Breast epithelium (tissue), 4 donors: ENCODE measurements at places on chromosomes 1 and 21. TPM values are rescaled to one million over a fixed set of nuclear protein-coding genes. Genes with fewer than 3 reads are reported as not detected.

EVA1B gene
- 129 TPM for total RNA-seq

DNA sequence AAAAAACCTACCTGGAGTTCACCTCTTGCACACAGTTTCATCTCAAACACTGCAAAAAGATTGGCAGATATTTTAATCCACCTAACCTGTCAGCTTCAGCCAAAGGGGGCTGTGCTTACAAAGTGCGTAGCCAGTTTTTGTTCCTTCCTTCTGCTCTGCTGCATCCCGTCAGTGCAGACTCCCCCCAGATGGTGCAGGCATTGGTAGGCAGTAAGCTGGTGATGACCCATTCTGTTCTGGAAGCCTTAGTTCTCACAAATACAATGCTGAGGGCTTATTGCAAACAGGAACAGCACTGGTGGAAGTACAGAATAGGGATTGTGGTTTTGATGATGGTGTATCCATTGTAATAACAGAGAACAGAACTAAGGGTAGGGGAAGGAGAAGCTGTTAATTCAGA, 239.5 kb downstream of the RYR2 start:
- no peaks in the 10 kb centered on the region for H3K4me1 ChIP-seq
- H3K4me3 ChIP-seq, result no peak overlapping the region
- H3K27ac ChIP-seq, result no peak overlapping the region
- H3K27me3 ChIP-seq, result no peaks in the 10 kb centered on the region
- H3K36me3 ChIP-seq, result no peaks in the 10 kb centered on the region

GRCh38 chr1:92442351-92442750, 44.4 kb downstream of the GFI1 start:
- H3K4me1 ChIP-seq, result no peaks in the 10 kb centered on the region

DNA sequence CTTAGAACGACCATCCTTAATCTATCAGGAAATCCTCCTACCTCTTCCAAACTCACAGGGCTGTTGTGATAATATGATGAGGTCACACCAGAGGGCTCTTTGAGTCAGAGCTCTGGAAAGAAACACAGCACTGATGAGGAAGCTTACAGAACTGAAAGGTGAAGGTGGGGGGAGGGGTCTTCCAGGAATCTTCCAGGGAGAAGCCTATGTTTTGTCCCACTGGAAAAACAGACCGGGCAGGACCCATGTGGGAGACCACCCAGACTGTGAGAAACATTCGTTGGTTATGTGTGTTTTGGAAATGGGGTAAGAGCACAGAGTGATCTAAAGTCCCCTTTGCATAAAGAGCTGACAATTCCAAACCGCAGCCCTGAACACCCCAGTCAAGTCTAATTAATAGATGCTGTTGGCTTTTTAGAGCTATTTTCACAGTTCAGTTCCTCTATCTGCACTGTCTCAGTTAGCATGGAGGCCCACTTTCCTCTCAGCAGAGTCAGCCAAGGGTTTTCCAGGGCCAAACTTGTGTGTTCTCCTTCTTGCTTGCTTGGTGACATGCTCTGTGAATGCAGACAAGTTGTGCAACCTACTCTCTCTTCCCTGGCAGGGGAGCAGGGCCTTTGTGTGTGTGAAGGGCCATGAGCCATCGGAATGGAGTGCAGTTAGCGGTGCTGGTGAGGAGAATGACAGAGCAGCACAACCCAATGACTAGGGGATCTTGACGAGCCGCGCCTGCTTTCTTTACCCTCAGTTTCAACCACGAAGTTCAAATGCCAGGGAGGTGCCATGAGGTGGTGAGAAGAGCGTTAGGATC, 12.3 kb downstream of the PHLDA3 start:
- no peaks in the 10 kb centered on the region for H3K27me3 ChIP-seq
- no peak overlapping the region for H3K4me3 ChIP-seq
- DNase-seq, result peak; percentile 83
- peak overlapping the region; percentile 80 for H3K27ac ChIP-seq
- H3K4me1 ChIP-seq, result peaks cover 22% of the 10 kb centered on the region

DNA sequence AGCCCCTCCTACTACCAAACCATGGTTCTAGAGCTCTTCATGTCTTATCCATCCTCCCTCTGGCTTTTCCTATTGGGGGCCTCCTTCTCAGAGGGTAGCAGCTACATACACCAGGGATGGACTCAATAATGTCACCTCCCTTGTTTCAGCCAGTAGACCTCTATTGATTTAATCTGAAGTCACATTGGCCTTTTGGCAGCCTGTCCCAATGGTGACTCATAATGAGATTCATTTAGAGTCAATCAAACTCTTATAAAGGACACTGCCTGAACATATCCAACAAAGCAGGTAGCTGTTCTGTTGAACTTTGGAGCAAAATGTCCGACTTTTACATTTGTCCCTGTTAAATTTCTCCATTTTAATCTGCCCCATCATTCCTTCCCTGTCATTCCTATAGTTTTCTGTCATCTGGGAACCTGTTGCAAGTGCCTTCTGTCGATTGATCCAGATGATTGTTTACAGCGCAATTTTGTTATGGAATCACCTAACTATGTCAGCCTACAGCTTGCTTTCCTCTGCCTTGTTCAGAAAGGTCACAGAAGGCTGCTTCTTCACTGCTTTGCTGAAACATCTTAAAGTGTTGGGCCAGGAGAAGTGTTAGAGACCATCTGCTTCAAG, 105.9 kb downstream of the ETS2 start:
- H3K36me3 ChIP-seq, result no peaks in the 10 kb centered on the region
- H3K4me3 ChIP-seq, result no peak overlapping the region
- peaks cover 22% of the 10 kb centered on the region for H3K4me1 ChIP-seq
- H3K27me3 ChIP-seq, result no peaks in the 10 kb centered on the region
- H3K27ac ChIP-seq, result peak overlapping the region; percentile 87
- no peak for DNase-seq

DNA sequence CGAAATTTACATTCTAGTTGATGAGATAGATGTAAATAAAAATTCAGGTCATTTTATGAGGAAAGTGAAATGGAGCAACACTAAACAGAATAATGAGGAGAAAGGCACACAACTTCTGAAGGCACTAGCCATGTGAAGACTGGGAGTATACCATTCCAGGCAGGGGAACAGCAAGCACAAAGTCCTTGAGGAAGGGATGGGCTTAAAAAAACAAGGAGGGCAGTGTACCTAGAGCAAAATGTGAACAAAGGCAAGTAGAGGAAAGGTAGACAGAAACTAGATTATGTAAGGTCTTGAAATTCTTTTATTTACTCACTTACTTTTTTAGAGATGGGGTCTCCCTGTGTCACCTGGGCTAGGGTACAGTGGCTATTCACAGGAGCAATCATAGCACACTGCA, 54.1 kb upstream of the LRIG2 start:
- no peaks in the 10 kb centered on the region for H3K4me1 ChIP-seq
- H3K27me3 ChIP-seq, result no peaks in the 10 kb centered on the region
- no peaks in the 10 kb centered on the region for H3K36me3 ChIP-seq
- no peak for DNase-seq
- no peak overlapping the region for H3K4me3 ChIP-seq
- H3K27ac ChIP-seq, result no peak overlapping the region

DNA sequence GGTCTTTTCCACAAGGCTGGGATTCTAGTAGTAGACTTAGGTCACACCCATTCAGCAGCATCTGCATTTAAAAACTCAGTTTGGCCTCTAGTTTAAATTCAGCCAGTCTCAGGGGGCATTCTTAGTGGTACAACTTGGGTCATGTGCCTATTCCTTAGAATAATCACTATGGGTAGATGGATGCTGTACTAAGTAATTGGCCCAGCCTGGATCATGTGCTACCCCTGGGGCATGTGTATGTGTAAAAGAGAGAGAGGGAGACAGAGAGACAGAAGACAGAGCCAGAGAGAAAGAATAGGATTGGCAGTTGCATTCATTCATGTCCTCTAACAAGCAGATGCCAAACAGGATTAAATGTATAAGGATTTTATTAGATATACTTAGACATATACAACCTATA, 13.6 kb upstream of the SYT14 start:
- H3K27ac ChIP-seq, result no peak overlapping the region
- no peaks in the 10 kb centered on the region for H3K4me1 ChIP-seq
- H3K27me3 ChIP-seq, result no peaks in the 10 kb centered on the region
- no peaks in the 10 kb centered on the region for H3K36me3 ChIP-seq
- no peak for DNase-seq

GRCh38 chr1:234597894-234598293, 12.1 kb downstream of the IRF2BP2 start:
- H3K36me3 ChIP-seq, result no peaks in the 10 kb centered on the region
- H3K4me1 ChIP-seq, result peaks cover 16% of the 10 kb centered on the region
- no peaks in the 10 kb centered on the region for H3K27me3 ChIP-seq
- DNase-seq, result no peak
- H3K4me3 ChIP-seq, result no peak overlapping the region

- H3K27ac ChIP-seq, result no peak overlapping the region
- no peaks in the 10 kb centered on the region for H3K36me3 ChIP-seq
- no peaks in the 10 kb centered on the region for H3K27me3 ChIP-seq
- no peak overlapping the region for H3K4me3 ChIP-seq
- DNase-seq, result peak; percentile 73
Measured at GRCh38 chr1:39091845-39092645, 65.9 kb downstream of the NDUFS5 start.

GRCh38 chr1:214946615-214947014, 135.9 kb upstream of the KCNK2 start:
- H3K4me3 ChIP-seq, result no peak overlapping the region
- H3K36me3 ChIP-seq, result no peaks in the 10 kb centered on the region
- H3K27ac ChIP-seq, result no peak overlapping the region
- H3K27me3 ChIP-seq, result no peaks in the 10 kb centered on the region
- no peaks in the 10 kb centered on the region for H3K4me1 ChIP-seq
- no peak for DNase-seq

GRCh38 chr1:2087766-2088165, 37.6 kb downstream of the PRKCZ start:
- no peaks in the 10 kb centered on the region for H3K36me3 ChIP-seq
- H3K27ac ChIP-seq, result no peak overlapping the region
- H3K27me3 ChIP-seq, result no peaks in the 10 kb centered on the region
- no peak overlapping the region for H3K4me3 ChIP-seq
- DNase-seq, result no peak

- H3K27ac ChIP-seq, result no peak overlapping the region
- no peak for DNase-seq
- H3K27me3 ChIP-seq, result no peaks in the 10 kb centered on the region
- no peaks in the 10 kb centered on the region for H3K36me3 ChIP-seq
Measured at GRCh38 chr1:175895966-175896365, 152.6 kb upstream of the TNR start.

DNA sequence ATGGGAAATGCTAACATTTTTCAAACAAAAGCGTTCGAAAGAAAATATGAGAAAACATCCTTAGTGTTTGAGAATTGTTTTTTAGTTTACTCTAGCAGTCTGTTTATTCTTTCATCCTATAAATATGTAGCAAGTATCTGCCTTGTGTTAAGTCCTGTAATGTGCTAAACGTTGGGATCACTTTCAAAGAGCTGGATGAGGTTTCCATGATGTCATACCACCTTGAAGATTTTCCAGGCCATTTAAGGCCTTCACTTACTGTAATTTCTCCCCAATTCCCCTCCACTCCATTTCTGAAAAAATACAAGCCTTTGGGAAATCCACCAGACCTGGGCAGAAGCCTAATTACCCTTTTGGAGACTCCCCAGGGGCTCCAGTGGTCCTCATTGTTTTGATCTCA, 24.2 kb upstream of the CTBS start:
- no peaks in the 10 kb centered on the region for H3K4me1 ChIP-seq
- no peak overlapping the region for H3K27ac ChIP-seq
- H3K27me3 ChIP-seq, result no peaks in the 10 kb centered on the region
- no peak overlapping the region for H3K4me3 ChIP-seq
- no peak for DNase-seq

- DNase-seq, result no peak
- H3K4me3 ChIP-seq, result no peak overlapping the region
- H3K4me1 ChIP-seq, result no peaks in the 10 kb centered on the region
- peak overlapping the region; percentile 77 for H3K27ac ChIP-seq
Measured at GRCh38 chr1:156885880-156886355, 7.6 kb upstream of the PEAR1 start.

AKR7A3 gene
- total RNA-seq, result 5.1 TPM

- no peaks in the 10 kb centered on the region for H3K4me1 ChIP-seq
- H3K36me3 ChIP-seq, result no peaks in the 10 kb centered on the region
- no peak for DNase-seq
- no peak overlapping the region for H3K27ac ChIP-seq
Measured at GRCh38 chr1:43930949-43931275, 2.7 kb upstream of the ARTN start.

C1QB gene
- 172 TPM for total RNA-seq

KCNAB2 gene
- total RNA-seq, result 9.8 TPM

DNA sequence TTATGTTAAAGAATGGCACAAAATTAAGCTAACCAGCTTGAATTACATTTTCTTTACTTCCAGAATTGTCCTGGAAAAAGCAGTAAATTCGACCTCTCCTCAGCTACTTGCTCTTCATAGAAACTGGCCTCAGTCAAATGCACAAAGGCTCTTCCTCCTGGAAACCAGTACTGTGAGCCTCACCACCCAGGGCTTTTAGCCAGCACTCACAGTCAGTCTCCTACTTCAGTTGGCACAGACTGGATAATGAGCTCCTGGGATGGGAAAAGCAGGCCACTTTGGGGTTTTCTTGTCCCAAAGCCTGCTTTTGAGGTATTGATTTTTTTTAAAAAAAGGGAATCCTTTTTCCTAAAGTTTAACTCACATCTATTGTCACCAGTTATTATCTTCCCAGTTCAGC, 40.4 kb downstream of the SCYL3 start:
- no peaks in the 10 kb centered on the region for H3K4me1 ChIP-seq
- DNase-seq, result no peak
- no peak overlapping the region for H3K4me3 ChIP-seq
- H3K27me3 ChIP-seq, result no peaks in the 10 kb centered on the region
- H3K27ac ChIP-seq, result no peak overlapping the region
- peaks cover 6% of the 10 kb centered on the region for H3K36me3 ChIP-seq

- no peaks in the 10 kb centered on the region for H3K27me3 ChIP-seq
- no peak overlapping the region for H3K4me3 ChIP-seq
- no peak for DNase-seq
- H3K27ac ChIP-seq, result no peak overlapping the region
- no peaks in the 10 kb centered on the region for H3K4me1 ChIP-seq
Measured at GRCh38 chr1:36023098-36023769, 60.7 kb upstream of the TEKT2 start.

COL6A1 gene
- 527 TPM for total RNA-seq

DNA sequence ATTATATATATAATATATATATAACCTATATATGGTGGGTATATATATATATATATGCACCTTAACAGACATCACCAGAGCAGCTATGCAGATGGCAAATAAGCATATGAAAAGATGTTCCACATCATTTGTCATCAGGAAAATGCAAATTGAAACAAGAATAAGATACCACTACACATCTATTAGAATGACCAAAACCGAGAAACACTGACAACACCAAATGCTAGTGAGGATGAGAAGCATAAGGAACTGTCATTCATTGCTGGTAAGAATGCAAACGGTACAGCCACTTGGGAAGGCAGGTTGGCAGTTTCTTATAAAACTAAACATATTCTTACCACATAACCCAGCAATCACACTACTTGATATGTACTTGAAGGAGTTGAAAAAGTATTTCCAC, 219.8 kb upstream of the PRMT6 start:
- H3K27me3 ChIP-seq, result no peaks in the 10 kb centered on the region
- no peak overlapping the region for H3K4me3 ChIP-seq
- H3K4me1 ChIP-seq, result no peaks in the 10 kb centered on the region

SRGAP2C gene
- 17.7 TPM for total RNA-seq

OR2L5 gene
- not detected for total RNA-seq

DNA sequence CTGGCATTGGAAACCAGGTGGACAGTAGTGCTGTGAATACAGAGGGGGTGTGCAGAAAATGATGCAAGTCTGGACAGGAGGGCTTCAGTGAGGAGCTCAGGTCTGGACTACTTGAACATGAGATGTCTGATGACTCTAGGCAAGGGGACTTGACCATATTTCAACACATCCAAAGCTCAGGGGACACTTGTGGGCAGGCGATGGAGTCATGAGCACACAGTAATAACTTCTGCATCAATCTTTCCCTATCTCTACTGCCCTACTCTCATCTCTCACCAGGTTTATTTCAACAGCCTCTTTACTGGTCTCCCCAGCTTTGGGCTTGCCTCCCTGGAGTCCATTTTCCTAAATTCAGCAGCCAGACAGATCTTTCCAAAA, 21.9 kb downstream of the FMO2 start:
- peak overlapping the region; percentile 65 for H3K27ac ChIP-seq
- DNase-seq, result no peak

PLEKHA6 gene
- 1.4 TPM for total RNA-seq
